ENCODE measurements at places on chromosomes 16 and 17. TPM values are rescaled to one million over a fixed set of nuclear protein-coding genes. Genes with fewer than 3 reads are reported as not detected.

- peaks cover 26% of the 10 kb centered on the region for H3K36me3 ChIP-seq
- no peak for DNase-seq
- no peaks in the 10 kb centered on the region for H3K27me3 ChIP-seq
- no peak overlapping the region for H3K4me3 ChIP-seq
- no peaks in the 10 kb centered on the region for H3K4me1 ChIP-seq
These were observed 192.7 kb downstream of the MRTFB start for GRCh38 chr16:14263769-14264168.

DNA sequence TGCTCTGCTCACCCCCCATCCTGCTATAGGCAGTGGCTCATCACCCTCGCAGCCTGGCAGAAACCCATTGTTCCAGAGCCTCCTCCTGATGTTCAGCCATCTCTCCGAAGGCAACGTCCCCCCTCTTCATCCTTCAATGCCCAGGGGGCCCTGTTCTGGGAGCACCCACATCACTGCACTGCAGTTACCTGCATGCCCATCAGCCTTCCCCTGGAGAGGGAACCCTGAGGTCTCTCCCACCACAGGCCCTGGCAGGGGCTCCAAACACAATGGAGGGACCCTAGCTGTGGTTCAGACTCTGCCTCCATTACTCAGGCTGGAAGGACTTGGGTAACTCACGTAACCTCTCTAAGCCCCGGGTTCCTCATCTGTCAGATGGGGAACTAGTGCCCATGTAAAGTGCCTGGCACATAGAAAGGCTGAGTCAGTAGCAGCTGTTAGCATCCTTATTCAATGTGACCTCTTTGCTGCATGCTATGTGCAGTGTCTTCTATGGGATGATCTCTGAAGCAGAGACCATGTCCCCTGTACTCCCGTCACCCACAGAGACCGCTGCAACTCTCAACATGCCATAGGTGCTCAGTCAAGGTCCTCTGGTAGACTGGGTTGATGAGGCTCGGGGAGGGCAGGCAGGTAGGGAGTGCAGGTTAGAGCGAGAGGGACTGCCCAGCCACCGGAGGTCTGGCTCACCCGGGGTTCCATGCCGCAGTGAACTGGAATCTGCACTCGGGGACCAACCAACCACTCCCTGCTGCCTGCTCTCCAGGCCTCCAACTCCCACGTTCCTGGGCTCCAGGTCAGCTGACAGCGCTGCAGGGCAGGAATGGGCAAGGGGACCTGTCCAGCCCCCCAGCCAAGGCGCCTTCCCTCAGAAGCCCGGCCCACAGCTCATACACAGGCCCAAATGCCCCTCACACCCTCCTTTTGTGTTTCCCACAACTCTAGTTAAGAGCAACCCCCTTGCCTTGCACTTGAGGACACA is 233.2 kb downstream of the ZNF423 start:
- DNase-seq, result no peak
- no peaks in the 10 kb centered on the region for H3K27me3 ChIP-seq
- H3K27ac ChIP-seq, result no peak overlapping the region
- no peaks in the 10 kb centered on the region for H3K4me1 ChIP-seq
- H3K4me3 ChIP-seq, result no peak overlapping the region
- no peaks in the 10 kb centered on the region for H3K36me3 ChIP-seq

DNA sequence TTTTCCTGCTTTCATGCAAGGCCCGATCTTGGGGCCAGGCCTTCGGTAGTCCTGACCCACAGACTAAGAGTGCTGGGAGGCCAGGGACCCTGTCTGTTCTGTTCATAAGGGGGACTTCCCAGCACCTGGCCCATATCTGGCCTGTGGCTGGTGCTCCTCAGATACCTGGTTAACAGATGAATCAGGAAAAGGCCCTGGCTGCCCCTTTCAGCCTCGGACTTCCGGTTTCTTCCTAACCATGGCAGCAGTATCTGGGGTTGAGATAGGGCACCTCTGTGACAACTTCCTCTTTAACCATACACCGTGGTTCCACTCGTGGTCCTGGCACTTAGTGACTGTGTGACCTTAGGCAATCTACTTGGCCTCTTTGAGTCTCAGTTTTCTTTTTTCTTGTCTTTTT is 18.4 kb downstream of the PLCG2 start:
- H3K4me3 ChIP-seq, result no peak overlapping the region
- DNase-seq, result no peak
- peaks cover 11% of the 10 kb centered on the region for H3K4me1 ChIP-seq
- no peak overlapping the region for H3K27ac ChIP-seq

GRCh38 chr16:31301708-31302400 is 42.1 kb downstream of the ITGAM start:
- DNase-seq, result peak; percentile 20
- H3K27me3 ChIP-seq, result no peaks in the 10 kb centered on the region

GRCh38 chr17:50902372-50903353 is 36.5 kb upstream of the TOB1 start:
- peaks cover 50% of the 10 kb centered on the region for H3K4me1 ChIP-seq
- no peaks in the 10 kb centered on the region for H3K27me3 ChIP-seq
- H3K27ac ChIP-seq, result peak overlapping the region; percentile 20
- DNase-seq, result no peak
- peak overlapping the region; percentile 47 for H3K4me3 ChIP-seq
- H3K36me3 ChIP-seq, result no peaks in the 10 kb centered on the region

Gene TSNAXIP1
- polyA plus RNA-seq, result not detected

GRCh38 chr17:148757-149156 is 11.4 kb downstream of the SCGB1C2 start:
- H3K27me3 ChIP-seq, result no peaks in the 10 kb centered on the region
- no peak overlapping the region for H3K4me3 ChIP-seq
- peak; percentile 42 for DNase-seq
- H3K27ac ChIP-seq, result no peak overlapping the region

Gene HLF
- 0.03 TPM for polyA plus RNA-seq

- peaks cover 5% of the 10 kb centered on the region for H3K36me3 ChIP-seq
- H3K4me1 ChIP-seq, result peaks cover 22% of the 10 kb centered on the region
- H3K27me3 ChIP-seq, result no peaks in the 10 kb centered on the region
- H3K27ac ChIP-seq, result peak overlapping the region; percentile 12
- no peak for DNase-seq
- H3K4me3 ChIP-seq, result no peak overlapping the region
These were observed 95.3 kb downstream of the CMIP start for GRCh38 chr16:81539759-81540472.

GRCh38 chr16:21120976-21121520 is 29.6 kb downstream of the DNAH3 start:
- DNase-seq, result no peak
- H3K27me3 ChIP-seq, result no peaks in the 10 kb centered on the region
- peaks cover 17% of the 10 kb centered on the region for H3K4me1 ChIP-seq
- no peak overlapping the region for H3K27ac ChIP-seq
- peaks cover 32% of the 10 kb centered on the region for H3K36me3 ChIP-seq
- H3K4me3 ChIP-seq, result no peak overlapping the region

- no peak overlapping the region for H3K27ac ChIP-seq
- DNase-seq, result no peak
- H3K4me3 ChIP-seq, result no peak overlapping the region
- no peaks in the 10 kb centered on the region for H3K4me1 ChIP-seq
These were observed 50.8 kb upstream of the MAF start for GRCh38 chr16:79651363-79651762.

DNA sequence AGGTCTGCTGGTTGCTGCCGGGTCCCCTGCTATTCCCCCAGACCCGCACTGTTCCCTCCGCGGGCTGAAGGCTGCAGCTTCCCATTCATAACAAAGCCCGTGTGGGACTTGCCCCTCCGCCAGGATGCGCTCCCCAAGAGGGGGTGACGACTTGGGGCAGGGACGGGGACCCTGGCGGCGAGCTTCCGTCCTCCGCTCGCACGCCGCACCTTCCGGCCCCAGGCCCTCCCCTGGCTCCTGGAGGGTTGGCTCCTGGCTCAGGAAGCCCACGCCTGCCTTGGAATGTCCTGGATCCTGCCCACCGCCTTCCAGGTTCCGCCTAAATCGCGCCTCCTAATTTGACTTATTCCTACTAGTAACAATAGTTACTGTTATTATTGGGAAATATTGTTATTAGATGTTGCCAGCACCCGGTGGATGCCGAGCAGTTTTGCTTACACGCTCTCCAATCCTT is 1.1 kb upstream of the TFAP4 start:
- peaks cover 3% of the 10 kb centered on the region for H3K27me3 ChIP-seq
- DNase-seq, result no peak
- peak overlapping the region; percentile 84 for H3K27ac ChIP-seq
- peaks cover 3% of the 10 kb centered on the region for H3K36me3 ChIP-seq

Gene KRTAP4-6
- not detected for polyA plus RNA-seq

DNA sequence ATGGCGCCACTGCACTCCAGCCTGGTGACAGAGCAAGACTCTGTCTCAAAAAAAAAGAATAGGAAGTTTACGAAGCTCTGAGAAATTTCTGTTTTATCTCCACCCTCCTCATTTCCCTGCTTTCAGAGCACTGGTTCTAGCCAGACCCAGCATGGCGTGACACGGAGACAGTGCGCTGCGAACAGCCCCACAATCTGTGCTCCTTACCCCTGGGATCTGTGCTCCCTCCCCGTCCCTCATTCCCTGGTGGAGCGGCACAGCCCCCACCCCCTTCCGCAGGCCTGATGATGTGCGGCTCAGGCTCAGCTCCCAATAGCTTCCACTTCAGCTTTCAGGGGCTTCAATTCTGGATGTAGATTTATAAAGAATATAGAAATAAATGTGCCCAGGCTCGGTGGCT is 56.1 kb upstream of the ENDOV start:
- H3K27me3 ChIP-seq, result no peaks in the 10 kb centered on the region
- H3K4me1 ChIP-seq, result no peaks in the 10 kb centered on the region
- peaks cover 42% of the 10 kb centered on the region for H3K36me3 ChIP-seq
- H3K27ac ChIP-seq, result no peak overlapping the region

DNA sequence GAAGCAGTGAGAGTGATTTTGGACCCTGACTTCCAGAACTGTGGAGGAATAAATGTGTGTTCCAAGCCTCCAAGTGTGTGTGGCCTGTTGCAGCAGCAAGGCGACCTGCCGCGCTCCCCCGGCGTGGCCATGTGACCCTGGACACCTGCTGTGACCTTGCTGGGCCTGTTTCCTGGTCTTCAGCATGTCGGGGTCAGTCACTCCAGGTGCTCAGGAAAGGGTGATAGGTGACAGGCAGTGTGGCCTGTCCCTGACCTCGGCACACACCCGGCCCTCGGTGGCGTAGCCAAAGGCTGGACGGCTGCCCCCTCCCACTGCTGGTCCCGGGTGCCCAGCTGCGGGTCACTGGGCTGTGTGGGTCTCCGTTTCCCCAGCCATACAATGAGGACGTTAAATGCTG is 31.8 kb upstream of the ZNF469 start:
- no peak overlapping the region for H3K4me3 ChIP-seq
- peaks cover 7% of the 10 kb centered on the region for H3K4me1 ChIP-seq
- H3K27me3 ChIP-seq, result no peaks in the 10 kb centered on the region
- no peak for DNase-seq
- no peaks in the 10 kb centered on the region for H3K36me3 ChIP-seq
- H3K27ac ChIP-seq, result no peak overlapping the region

DNA sequence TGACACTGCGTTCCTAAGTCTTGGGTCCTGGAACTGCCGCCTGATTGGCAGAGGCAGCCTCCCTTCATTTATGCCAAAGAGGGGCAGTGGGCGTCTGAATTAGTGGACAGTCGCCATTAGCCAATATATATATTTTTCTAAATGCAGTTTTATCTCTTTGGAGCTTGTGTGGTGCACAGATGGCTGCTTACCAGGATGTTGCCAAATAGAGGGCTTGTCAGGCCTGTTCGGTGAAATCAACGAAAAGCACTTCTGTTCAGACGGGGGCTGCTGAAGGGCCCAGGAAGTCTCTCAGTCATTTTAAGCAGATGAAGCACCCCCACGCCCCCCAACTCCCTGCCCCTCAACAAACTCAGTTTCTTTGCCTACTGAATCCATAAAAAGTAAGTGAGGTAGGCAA is 66.0 kb downstream of the RAP1GAP2 start:
- H3K27me3 ChIP-seq, result no peaks in the 10 kb centered on the region
- no peaks in the 10 kb centered on the region for H3K4me1 ChIP-seq
- peak; percentile 6 for DNase-seq
- H3K36me3 ChIP-seq, result peaks cover 2% of the 10 kb centered on the region
